ENCODE measurements at places on chromosomes 11 and 22.
A peak's percentile ranks its signal among the peaks of the same experiment; 100 is the strongest.

DNA sequence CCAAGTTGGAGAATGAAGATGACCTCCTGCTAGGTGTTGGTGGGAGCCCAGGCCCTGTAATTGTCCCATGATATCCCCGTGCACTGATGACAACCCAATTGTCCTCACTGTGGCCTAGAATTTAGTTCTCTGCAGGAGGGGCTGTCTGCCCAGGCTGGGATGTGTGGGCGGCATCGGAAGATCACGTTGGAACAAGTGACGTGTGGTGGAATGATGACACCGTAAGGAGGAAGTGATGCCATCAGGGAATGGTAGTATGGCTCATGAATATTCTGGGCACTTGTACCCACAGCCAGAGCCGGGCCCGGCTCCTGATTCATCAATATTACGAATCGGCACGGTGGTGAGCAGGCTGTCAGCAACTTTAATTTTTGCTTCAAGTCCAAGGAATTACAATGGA, 111.6 kb downstream of the MIAT start:
- peak; percentile 96 for DNase-seq

DNA sequence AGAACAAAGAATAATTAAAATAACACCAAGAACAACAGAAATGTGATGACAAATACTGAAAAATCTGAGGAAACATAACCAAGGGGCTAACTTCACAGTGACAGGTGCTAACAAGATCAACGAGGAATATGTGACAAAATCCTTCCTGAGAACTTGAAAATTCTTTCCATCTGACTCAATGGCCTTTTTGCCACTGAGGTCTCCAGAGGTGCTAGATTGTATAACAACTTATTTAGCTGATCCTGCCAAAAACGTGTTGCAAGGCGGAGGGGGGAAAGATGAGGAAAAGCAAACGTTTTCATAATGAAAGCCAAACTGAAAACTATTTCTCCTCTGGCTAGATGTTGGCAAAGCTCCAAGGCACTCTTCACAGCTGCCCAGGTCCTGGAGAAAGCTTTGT, 364.5 kb downstream of the NTM start:
- DNase-seq: no peak

DNA sequence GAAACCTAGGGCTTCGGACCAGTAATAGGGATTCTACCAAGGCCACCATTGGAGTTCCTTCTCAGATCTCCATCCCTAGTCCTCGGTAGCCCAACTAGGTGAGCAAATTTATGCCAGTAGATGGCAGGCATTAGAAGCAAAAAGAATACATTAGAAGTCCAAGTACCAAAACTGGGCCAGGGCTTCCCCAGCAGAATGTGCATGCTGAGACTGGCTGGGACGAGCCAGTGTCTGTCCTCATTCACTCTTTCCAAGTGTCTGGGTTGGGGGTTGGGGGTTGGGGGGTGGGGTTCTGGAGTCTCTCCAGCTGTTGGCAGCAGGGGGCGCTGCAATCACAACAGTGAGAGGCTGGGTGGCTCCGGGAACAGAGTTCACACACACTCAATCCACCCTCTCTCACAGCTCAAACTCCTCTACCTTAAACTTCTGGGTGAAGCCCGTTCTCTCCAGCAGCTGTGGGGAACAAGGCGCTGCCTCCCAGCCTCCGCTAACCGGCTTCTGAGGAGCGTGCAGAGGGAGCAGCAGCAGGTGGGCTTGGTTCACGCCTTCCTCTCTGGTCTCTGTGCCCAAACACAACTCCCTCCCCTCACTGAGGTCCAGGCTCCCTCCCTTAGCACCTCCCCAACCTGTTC, 57.5 kb downstream of the BTG4 start:
- peak; percentile 85 for DNase-seq

GRCh38 chr22:44357966-44358465, 45.3 kb upstream of the SHISAL1 start:
- no peak for DNase-seq

DNA sequence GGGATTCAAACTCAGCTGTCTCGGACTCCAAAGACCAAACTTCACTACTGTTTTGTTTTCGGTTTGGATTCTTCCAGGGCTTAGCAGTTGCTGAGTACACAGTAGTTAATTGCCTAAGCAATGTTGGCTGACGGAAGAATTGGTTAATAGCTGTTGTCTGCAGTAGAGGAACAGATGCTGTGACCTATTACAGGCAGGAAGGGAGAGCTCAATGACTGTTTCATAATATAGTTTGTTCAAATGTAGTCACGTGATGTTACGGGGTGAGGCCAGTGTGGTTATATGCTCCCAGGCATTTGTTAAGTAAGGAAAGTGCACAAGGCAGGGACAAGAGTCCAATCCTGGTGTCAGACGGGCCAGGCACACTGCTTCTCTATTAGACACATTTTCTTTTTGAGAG, 222.6 kb upstream of the CCDC90B start:
- DNase-seq: peak; percentile 40

DNA sequence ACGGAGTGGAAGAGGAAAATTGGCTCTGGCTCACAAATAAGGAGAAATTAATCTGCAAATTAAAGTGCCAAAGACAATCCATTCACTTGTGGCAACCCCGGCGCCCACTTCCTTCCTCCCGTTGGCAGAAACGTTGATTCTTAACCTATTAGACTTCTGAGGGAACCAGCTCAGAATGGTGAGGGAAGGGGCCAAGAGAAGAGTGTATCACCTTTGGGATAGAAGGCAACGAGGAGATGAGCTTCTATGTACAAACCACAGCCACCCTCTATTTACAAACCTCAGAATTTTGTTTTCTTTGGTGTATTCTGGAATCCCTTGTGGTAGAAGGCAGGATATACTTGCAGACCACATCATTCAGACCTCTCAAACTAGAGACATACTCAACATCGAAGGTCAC, 1.1 kb downstream of the MB start:
- DNase-seq: no peak

- no peak for DNase-seq
Measured at GRCh38 chr11:46498968-46499367, 94.9 kb downstream of the AMBRA1 start.

DNA sequence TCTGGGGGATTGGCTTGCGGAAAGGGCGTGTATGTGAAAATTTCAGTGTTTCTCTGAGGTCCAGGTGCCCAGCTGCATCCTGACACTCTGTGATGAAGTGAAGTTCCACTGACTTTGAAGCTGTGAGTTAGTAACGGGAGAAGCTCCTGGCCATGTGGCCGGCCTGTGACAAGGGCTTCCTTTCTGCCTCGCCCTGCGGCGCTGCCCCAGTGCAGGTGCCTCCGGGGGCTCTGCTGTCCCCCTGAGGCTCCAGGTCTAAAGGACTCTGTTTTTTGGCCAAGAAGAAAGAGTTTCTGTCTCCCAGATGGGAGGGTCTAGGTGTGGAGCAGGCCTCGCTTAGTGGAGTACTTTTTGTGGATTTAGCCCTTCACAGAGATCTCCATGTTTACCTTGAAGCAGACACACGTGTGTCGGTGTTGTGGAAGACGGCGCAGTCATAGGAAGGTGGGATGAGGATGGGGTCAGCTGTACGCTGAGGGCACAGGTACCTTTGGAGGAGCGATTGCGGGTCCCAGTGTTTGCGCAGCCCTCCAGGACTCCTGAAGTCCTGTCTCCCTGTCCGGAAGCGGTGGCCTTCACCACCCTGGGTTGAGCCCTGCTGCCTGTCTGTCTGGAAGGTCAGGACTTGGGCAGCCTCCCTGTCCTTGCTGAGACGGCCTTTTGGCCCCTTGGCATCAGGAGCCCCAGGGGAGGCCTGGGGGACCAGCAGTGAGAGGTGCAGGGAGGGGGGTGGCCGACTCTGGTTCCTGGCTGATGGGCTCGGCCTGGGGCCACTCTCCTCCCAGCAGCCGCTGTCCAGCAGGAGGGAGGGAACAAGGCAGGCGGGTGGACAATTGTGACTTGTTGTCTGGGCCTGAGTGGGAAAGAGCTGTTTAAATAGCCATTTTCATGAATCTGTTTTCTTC, 1249.3 kb downstream of the BRD1 start:
- no peak for DNase-seq

- no peak for DNase-seq
Measured at GRCh38 chr11:1762537-1763302, 1.0 kb downstream of the CTSD start.

DNA sequence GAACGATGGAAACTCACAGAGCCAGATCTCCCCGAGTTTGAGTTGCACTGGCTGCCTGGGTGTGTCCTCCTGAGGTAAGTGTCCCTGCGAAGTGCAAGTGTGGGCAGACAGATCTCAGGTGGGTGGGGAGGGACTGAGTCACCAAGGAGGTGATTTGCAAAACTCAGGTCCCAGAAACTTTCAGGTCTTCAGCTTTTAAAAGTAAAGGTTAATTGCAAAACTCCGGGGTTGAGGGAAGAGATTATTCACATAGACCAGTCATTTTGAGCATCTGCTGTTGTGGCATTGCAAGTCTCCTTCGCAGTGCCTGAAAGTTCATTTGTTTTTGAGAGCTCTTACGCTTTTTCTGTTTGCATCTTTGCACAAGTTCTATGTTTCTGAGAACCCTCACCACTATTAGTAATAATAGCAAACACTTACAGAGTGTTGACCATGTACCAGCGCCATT, 7.1 kb downstream of the CD44 start:
- peak; percentile 40 for DNase-seq

DNA sequence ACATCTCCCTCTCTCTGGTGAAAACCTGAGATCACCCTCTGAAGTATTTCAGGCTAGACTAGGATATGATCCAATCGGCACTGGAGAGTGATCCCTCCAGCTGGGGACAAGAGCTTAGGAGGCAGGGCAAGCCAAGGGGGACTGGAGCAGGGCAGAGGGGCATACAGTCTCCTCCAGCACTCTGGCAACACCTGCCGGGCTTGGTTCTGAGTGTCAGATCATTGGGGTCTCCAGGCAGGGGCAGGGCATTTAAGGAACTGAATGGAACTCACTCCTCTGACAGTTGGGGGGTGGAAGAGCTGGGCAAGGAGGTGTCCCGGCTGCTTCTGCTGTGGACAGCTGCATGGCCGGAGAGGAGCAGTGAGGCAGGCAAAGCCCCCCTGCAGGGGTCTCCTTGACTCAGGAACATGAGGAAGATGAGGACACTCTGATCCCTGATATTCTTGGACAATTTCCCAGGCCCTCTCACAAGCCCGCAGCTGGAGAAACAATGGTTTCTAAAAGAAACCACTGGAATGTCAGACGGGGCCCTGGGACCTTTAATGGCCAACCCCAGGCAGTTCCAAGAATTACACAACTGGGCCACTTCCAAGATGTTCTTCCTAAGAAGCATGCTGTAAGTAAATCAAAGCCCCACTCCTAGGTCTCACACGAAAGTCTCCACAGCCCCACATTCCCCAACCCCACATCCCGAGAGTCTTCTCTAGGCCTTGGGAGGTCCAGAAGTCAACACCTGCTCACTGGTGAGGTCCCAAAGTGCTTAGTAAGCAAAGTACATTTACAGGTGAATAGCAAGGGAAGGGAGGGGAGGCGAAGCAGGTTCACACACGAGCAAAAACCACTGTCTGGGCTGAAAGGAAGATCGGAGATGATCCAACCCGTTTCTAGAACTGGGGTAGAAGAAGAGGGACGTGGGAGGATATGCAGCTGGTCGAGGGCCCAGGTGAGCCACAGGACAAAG, 1.2 kb upstream of the CCDC86 start:
- peak; percentile 89 for DNase-seq

DNA sequence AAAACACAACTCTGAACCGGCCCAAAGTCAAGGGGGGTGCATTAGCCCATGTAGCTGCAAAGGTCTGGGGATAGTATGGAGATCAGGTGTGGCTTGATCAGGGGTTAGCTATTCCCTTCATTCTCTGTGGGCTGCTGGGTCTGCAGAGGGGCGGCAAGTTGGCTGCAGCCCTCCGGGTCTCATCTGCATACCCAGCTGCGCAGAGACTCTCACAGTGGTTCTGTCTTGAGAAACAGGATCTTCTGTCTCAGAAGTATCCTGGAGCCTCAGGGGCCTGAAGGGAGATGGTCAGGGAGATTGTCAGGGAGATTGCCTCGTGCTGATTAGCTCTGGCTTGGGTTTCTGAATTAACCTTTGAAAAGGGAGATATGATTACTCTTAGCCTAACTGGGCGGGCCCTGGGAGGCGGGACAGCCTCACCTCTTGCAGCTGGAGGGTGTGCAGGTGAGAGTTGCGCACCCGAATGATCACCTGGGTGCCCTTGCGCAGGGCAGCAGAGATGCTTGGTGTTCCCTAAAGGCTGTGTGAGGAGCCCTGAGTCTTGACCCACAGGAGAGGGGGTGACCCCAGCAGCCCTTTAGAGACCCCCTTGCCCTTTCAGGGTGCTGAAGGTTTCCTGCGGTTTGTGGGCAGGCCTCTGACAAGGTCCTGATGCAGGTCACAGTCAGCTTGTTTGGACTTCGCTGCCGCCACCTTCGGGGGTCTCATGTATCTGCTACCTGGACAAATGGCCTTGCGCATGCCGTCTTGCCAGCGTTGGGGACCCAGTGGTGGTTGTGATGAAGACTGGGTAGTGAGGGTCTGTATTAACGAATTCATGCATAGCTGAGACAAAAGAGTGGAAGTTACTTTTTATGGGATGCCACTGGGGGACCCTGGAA, 7.3 kb downstream of the ARHGAP8 start:
- DNase-seq: no peak

- no peak for DNase-seq
Measured at GRCh38 chr11:101022256-101022655, 107.4 kb downstream of the PGR start.

- no peak for DNase-seq
Measured at GRCh38 chr11:75859614-75860013, 44.6 kb downstream of the UVRAG start.

GRCh38 chr11:73077454-73077853, 64.7 kb downstream of the FCHSD2 start:
- DNase-seq: peak; percentile 10

- DNase-seq: no peak
Measured at GRCh38 chr11:114084414-114084813, 24.9 kb downstream of the ZBTB16 start.

GRCh38 chr11:70525006-70525405, 126.7 kb downstream of the CTTN start:
- DNase-seq: no peak

- no peak for DNase-seq
Measured at GRCh38 chr22:49678137-49678841, 149.4 kb downstream of the BRD1 start.

DNA sequence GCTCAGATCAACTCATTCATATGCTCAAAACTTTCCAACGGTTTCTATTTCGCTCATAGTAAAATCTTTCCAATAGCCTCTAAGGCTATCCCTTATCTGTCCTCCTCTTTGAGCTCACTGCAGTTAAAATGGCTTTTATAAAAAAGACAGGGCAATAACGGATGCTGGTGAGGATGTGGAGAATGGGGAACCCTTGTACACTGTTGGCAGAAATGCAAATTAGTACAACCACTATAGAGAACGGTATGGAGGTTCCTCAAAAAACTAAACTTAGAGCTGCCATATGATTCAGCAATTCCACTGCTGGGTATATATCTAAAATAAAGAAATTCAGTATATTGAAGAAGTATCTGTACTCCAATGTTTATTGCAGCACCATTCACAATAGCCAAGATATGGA, 345.6 kb downstream of the DLG2 start:
- no peak for DNase-seq

GRCh38 chr11:45876401-45876800, 9.1 kb upstream of the MAPK8IP1 start:
- no peak for DNase-seq

Data from GM23248 (cell line).